Type B pancreatic cell (in vitro differentiated cells): ENCODE measurements at places on chromosomes 5 and 9. TPM values are rescaled to one million over a fixed set of nuclear protein-coding genes. Genes with fewer than 3 reads are reported as not detected.

DAB2IP gene
- total RNA-seq, result 49.7 and 57.2 TPM in 2 replicates

NTNG2 gene
- 2.6 and 4.0 TPM in 2 replicates for total RNA-seq

C9orf43 gene
- 0.80 and 0.88 TPM in 2 replicates for total RNA-seq

TMEFF1 gene
- total RNA-seq, result 9.5 and 30.5 TPM in 2 replicates

QRFP gene
- total RNA-seq, result not detected in 2 replicates

SLC6A7 gene
- total RNA-seq, result 0.10 and 0.38 TPM in 2 replicates
